Mesenteric fat pad (tissue), 1 donor: ENCODE measurements at places on chromosomes 5 and 9. TPM values are rescaled to one million over a fixed set of nuclear protein-coding genes. Genes with fewer than 3 reads are reported as not detected.

NIM1K gene
- total RNA-seq, result 0.58 TPM

- no peak for DNase-seq
Observed at GRCh38 chr5:2529371-2530092, 221.9 kb downstream of the IRX2 start.

DNA sequence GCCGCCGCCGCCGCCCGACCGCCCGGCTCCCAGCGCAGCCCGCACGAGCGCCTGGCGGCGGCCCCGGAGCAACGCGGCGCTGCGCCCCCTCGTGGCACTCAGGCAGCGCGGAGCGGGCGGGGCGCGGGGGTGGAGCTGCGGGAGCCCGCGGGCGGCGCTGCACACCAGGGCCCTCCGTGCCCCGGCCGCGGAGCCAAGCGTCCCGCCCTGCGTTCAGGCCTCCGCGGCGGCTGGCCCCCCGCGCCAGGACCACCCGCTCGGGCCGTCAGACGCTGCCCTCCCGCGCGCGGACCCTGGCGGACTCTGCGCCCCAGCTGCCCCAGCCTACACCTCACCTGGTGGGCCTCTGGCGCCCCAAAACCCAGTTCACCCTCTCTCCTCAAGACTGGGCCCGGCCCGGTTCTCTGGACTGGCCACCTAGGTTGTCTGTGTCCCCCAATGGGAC is at the start of gene RASGEF1C:
RASGEF1C (minus strand) TSS at position 75 of the 445 bp plus-strand sequence. CDS start 71,159 bp downstream, outside the sequence.
- no peak for DNase-seq

DNA sequence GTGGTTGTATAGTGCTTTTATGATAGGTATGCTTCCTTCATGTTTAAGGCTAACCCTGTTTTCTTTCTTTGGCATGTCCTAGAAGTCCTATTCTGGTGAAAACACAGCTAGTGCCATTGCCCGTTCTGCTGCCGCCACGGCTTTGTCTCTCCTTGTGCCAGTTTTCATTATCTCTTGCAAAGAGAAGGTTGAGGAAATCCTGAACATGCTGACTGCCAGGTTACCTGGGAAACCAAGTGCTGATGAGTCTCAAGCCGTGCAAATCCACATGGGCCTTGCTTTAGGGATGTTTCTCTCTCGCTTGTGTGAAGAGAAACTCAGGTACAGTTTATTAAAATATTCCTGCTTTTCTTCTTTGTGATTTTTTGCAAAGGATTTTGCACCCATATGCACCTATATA is 102.2 kb downstream of the HACD4 start:
- DNase-seq, result no peak

DNA sequence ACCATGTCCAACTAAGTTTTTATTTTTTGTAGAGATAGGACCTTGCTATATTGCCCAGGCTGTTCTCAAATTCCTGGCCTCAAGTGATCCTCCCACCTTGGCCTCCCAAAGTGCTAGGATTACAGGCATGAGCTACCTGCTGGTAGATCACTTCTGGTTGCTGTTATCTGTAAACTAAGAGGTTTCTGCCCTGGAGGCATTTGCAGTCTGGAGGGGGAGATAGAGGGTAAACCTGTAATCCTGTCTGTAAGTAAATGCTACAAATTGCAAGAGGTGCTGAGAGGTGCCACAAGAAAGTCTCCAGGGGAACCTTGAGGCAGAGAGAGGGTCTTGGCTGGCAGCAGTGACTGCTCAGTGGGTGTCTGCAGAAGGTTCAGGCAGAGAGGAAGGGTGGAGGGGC is 29.0 kb upstream of the GGTA1 start:
- no peak for DNase-seq

- DNase-seq, result no peak
Observed at GRCh38 chr5:151345808-151346478, 1.4 kb downstream of the SLC36A2 start.
